ENCODE measurements at places on chromosomes 7 and 10. TPM values are rescaled to one million over a fixed set of nuclear protein-coding genes. Genes with fewer than 3 reads are reported as not detected.

STK17A gene
- 26.6 TPM for total RNA-seq

TLX1 gene
- total RNA-seq: not detected

PTPN20 gene
- total RNA-seq: 3.2 TPM

HHEX gene
- total RNA-seq: 3.9 TPM

SUN1 gene
- total RNA-seq: 246 TPM

CAV2 gene
- total RNA-seq: 78.6 TPM

NEURL1 gene
- total RNA-seq: 2.1 TPM

STARD3NL gene
- total RNA-seq: 22.0 TPM

RNF133 gene
- 0.39 TPM for total RNA-seq

RET gene
- total RNA-seq: 9.3 TPM

DNA sequence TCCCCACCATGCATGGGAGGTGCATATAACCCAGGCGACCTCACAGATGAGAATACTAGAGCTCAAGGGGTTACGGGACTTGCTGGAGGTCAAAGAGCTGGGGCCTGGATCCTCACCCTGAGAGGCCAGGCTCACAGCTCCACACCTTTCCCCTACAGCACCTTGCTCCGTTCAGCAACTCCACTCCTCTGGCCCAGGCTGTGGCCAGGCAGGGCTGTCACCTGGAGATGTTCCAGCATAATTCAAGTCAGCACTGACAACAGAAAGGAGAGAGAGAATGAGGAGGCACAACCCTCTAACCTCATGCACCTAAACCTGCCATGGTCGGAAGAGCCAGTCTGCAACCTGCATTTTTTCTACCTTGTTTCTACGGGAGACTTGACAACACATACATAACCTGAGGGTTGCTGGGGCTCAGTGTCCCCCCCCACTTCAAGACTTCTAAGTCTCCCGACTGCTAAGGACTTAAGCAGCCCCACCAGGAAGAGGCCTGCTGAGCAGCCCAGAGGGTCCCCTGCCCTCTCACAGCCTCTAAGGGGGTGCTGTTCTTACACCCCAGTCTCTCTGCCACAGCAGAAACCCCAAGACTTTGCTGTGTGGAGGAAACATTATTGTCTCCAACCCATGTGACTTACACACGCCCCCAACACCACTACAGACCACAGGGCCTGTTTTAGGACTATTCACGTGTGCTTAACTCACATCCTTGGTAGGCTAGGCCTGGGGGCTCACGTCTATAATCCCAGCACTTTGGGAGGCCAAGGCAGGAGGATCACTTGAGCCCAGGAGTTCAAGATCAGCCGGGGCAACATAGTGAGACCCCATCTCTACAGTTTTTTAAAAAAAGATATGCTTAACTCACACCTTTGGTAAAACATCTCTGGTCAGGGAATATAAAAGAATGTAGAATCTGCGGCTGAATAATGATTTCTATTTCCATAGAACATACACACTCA, 175.6 kb downstream of the FAM107B start:
- no peak for DNase-seq

DNA sequence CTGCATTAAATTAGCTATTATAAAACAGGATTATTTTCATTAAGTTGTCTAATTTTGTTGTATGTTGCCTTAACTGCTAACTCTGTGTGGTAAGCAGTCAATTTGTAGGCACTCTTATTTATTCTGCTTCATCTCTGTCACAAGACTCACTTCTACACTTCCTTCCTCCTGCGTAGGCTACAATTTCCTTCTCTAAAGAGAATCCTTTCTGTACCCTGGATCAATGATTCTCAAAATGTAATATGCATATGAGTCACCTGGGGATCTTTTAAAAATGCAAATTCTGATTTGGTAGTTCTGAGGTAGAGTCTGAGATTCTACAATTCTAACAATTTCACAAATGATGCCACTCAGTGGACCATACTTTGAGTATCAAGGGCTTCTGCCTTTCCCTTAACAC, 4.4 kb upstream of the UBE2D1 start:
- DNase-seq: no peak

GRCh38 chr10:49534670-49535381, 4.1 kb downstream of the ERCC6 start:
- DNase-seq: peak; percentile 4

- DNase-seq: no peak
Measured at GRCh38 chr7:99677648-99678045, 2.1 kb downstream of the CYP3A5 start.

DNA sequence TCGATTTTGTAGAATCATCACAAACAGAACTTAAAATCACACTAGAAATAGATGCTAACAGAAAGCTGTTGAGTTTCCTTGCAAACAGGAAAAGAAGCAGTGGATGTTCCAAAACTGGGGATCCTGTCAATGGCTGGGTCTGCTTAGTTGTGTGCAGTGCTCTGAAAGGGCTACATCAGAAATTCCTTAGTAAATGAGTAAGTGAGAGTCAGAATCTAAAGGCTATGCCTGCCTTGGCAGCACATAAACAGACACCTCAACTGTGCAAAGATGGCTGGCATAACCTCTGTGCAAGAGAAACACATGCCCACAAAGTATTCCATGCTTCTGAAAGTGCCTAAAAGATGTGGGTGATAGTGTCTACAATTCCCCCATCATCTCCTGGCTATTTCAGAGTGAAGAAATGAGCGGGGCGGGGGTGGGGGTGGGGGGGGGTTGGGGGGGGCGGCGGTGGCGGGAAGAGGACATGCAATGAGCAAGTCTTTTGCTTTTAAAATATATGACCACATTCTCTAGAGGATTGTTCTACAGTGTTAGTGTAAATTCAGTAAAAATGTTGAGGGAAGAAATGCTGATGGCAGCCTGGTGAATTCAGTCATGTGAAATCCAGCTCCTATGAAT, 138.1 kb upstream of the LAMB4 start:
- DNase-seq: no peak

GRCh38 chr7:30114536-30115238, 20.1 kb upstream of the MTURN start:
- peak; percentile 21 for DNase-seq

DNA sequence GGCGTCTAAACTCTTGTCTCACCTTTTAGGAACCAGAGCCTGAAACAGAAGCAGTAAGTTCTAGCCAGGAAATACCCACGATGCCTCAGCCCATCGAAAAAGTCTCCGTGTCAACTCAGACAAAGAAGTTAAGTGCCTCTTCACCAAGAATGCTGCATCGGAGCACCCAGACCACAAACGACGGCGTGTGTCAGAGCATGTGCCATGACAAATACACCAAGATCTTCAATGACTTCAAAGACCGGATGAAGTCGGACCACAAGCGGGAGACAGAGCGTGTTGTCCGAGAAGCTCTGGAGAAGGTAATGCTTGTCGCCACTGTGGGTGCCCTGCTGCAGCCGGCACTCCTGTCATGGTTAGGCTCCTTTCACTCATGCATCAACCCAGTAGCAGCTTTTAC, 113.1 kb downstream of the ZMYND11 start:
- DNase-seq: no peak

DNA sequence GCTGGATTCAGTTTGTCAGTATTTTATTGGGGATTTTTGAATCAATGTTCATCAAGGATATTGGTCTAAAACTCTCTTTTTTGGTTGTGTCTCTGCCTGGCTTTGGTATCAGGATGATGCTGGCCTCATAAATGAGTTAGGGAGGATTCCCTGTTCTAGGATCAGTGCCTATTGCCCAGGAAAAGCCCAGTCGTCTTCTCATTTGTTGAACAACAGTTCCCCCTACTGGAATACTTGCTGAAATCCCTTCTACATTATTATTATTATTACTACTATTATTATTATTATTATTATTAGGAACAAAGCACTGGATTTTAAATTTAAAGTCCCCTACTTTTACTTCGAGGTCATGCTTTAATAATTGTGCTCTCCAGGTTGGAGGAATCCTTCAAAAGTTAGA, 528.9 kb downstream of the MAGI2 start:
- no peak for DNase-seq

GRCh38 chr7:134988161-134988560, 1.9 kb downstream of the AGBL3 start:
- DNase-seq: no peak

GRCh38 chr7:150828384-150828783, 23.9 kb upstream of the AOC1 start:
- no peak for DNase-seq

DNA sequence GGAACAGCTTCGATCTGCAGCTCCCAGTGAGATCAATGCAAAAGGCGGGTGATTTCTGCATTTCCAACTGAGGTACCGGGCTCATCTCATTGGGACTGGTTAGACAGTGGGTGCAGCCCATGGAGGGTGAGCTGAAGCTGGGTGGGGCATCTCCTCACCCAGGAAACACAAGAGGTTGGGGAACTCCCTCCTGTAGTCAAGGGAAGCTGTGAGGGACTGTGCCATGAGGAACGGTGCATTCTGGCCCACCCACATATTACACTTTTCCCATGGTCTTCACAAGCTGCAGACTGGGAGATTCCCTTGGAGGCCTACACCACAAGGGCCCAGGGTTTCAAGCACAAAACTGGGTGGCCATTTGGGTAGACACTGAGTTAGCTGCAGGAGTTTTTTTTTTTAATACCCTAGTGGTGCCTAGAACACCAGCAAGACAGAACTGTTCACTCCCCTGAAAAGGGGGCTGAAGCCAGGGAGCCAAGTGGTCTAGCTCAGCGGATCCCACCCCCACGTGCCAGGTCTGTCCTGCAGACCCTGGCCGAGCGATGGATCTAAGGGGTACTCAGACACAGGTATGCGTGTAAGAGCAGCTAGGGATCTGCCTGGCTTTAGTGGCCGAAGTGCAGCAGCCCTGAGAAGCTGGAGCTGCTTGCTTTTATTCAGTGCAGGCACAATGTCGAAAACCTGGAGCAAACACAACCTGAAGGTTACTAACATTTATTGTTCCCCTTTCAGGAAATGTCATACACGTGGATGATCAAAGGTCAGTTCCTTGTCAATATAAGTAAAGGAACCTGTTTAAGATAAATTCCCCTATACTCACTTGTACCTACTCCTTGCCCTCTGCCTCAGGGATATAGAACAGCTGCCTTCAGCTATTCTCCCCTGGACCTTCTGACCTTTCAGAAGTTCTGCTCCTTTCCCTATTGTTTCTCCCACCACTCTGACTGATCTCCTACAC, 3.1 kb upstream of the SAMD9 start:
- no peak for DNase-seq

- DNase-seq: no peak
Measured at GRCh38 chr7:95715274-95715673, 57.1 kb upstream of the DYNC1I1 start.

DNA sequence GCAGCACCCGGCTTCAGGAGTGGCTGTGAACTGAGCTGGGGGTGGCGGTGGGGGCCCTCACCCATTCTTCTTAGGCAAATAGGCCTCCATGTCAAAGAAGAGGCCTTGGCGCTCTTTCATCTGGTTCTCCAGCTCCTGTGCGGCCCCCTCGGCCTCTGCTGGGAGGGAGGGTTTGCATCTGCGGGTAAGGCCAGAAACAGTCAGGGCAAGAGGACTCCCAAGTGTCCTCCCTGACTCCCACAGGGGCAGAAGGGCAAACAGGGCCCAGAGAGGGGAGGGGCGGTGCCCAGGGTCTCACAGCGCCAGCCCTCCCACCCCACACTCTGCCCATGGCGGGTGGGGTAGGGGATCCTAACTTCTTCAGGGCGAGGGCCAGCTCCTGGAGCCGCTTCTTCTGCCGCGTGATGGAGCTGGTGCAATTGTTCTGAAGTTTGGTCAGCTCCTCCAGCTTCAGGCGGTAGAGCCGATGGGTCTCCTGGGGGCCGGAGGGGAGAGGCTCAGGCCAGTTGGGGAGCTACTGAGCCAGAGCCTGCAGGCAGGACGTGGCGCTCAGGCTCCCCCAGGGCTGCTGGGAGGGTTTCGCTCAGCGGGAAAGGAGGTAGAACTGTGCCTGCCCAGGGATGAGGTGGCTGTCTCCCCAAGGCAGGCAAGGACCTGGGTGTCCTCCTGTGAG, 2.2 kb downstream of the TMEM120A start:
- DNase-seq: no peak

DNA sequence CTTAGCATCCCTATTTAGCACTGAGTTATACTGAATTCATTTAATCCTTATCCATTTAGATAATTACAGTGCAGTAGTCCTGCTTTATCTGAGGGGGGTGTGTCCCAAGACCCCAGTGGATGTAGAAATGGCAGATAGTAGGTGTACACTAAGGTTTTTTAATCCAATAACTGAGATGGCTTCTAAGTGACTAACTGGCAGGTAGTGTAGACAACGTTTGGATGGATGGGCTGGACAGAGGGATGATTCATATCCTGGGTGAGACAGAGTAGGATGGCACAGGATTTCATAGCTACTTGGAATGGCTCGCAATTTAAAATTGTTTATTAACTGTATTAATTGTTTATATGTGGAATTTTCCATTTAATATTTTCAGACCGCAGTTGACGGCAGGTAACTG, 295.6 kb downstream of the CCDC3 start:
- DNase-seq: no peak

- no peak for DNase-seq
Measured at GRCh38 chr7:1620835-1621234, 49.2 kb upstream of the ELFN1 start.

GRCh38 chr7:82633592-82633991, 190.0 kb upstream of the CACNA2D1 start:
- DNase-seq: no peak

DNA sequence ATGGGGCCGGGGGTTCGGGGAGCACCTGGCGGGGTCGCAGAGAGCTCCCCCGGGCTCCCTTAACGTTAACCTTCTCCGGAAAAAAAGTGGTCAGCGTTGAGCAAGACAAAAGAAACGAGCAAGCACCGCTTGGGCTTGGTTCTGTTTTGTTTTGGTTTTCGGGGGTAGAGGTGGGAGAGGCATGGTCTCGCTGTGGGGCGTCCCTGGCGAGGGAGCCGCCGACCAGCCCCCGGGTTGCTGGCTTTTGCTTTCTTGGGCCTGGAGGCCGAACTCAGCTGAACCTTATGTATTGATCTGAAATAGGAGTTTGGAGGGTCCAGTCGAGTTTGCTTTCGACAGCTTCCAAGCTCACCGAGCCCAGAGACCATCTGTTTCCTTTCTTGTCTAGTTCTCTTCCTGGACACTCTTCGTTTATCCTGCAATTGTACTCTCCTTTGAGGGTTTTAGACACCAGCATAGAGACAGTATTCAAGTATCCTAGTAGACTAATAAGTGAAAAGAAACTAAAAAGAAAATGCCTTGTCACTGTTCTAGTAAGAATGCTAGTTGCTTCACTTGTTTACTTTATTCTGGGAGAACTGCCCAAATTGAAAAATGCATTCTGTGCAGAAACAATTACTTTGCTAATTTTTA, 980 bp downstream of the FHIP2A start:
- DNase-seq: peak; percentile 58
